Right lung (tissue), 10 donors: ENCODE measurements at places on chromosomes 2 and 18. TPM values are rescaled to one million over a fixed set of nuclear protein-coding genes. Genes with fewer than 3 reads are reported as not detected.

Gene TRIB2
- polyA plus RNA-seq, result 64.7 TPM

Gene POTEI
- polyA plus RNA-seq, result 0.90 TPM

Gene PASK
- polyA plus RNA-seq, result 25.0 TPM

Gene PCARE
- polyA plus RNA-seq, result 0.04 TPM

Gene PLCL1
- polyA plus RNA-seq, result 6.4 TPM

Gene MPV17
- polyA plus RNA-seq, result 97.7 TPM

DNA sequence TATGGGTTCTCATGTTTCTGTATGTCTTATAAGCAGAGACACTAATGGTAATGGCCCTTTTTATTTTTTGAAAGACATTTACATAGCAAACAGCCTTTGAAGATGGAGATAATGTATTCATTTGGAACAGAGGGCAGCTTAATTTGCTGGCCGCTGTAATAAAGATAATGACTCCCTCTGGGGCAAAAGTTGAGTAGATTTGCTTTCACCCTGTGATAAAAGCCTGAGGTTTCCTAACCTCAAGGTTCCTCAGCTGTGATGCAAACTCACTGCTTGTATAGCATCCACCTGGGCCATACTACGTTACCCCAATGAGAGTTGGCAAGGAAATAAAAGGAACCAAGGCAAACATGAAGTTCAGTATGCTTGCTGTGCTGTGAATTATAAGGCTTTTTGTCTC, 54.8 kb downstream of the TEX51 start:
- DNase-seq, result no peak

DNA sequence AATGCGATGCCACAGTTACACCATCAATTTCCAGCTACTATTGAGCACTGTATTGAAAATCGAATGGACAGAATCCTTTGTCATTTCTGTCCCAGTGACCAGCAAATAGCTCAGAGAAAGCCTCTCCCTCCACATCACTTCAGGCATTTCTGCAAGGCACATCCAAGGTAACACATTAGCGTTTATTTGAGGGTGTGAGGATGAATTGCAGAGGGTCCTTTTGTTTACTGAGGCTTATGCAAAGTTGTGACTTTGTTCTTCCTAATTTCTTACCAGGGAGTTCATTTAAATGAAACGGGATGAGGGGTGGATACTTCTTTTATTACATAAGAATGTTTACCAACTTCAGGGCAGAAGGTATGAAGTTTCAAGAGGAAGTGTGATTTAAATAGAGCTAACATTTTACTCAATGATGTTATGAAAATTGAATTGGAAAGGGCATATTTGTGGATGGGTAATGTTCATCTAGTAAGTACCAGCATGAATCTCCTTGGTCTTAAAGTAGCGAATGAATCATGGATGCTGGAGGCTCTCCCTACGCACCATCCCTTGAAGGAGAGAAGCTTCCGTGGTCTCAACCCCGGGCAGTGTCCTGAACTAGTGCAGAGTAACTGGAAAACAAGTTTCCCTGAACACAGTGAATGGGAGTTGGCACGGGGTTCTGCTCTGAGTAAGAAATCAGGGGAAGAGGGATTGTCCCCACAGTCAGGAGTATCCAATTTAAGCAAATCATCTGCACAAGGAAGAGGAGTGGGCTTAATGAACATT, 756.5 kb downstream of the GALR1 start:
- DNase-seq, result no peak

GRCh38 chr2:241901018-241901380, 31.5 kb downstream of the RTP5 start:
- no peak for DNase-seq

DNA sequence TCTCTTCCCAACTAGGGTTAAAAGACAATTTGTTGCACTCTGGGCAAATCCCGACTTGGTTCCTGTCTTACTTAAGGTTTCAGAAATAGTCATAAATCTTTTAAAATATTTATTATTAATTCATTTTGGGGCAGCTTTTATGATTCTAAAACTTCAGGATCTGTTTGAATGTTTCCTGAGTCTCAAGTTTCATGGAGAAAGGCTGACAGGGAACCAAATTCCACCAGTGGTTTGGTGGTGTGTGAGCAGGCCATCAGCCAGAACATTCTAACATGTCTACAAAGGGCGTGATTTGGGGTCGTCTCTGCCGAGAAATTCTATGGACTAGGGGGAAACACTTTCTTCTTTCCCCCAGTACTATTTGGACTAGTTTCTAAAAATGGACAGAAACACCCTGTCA, 366.4 kb downstream of the ZNF521 start:
- no peak for DNase-seq

DNA sequence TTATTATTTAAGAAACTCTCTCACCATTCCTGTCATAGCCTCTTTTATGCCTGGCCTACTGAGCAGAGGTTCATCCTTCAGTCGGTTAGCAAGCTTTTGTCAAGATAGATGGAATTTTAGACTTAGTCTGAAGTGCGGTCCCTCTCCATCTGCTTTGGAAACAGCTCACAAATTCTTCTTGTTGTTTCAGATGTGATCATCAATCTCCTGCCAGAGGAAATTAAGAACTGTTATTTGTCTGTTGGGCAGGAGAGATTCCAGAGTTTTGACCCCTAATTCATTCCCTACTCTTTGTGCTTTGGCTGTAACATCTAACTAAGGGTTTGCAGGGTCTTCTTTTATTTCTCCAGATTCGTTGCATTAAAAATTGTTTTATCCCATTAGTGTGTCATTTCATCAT, 56.4 kb downstream of the LRRTM1 start:
- no peak for DNase-seq

- no peak for DNase-seq
These were observed 162.9 kb upstream of the KYNU start for GRCh38 chr2:142714600-142714999.
